ENCODE measurements at places on chromosomes 13 and 19.

DNA sequence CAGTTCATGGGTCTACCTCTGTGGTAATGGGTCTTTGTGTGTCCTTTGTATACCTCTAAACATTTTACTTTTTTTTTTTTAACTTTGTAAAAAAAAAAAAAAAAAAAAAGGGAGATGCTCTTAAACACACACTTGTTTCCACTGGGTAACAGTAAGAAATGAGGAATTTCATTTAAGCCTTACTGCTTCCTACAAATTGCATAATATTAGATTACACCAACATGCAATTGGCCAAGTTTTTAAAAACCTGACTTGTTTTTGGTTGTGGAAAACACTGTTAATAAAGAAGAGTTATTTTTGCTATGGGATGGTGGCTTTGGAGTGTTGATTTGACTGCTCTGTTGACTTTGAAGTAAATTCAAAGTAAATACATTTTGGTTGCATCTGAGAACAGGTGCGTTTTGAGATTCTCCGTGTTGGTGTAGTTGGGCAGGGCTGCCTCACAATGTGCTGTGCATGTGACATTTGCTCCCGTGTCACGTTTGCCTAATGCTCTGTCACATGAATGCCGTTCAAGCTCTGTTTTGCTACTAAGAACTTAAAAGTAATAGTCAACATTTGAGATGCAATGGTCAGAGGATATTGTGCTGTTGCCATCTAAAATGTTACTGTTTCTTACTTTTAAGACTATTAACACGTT lies 202.4 kb downstream of the LMO7 start:
- DNase-seq = no peak

GRCh38 chr19:46813839-46814358 lies 25.5 kb upstream of the SLC1A5 start:
- DNase-seq = no peak

- no peak for DNase-seq
Observed at GRCh38 chr19:52785506-52785905, 1.1 kb downstream of the ZNF600 start.

DNA sequence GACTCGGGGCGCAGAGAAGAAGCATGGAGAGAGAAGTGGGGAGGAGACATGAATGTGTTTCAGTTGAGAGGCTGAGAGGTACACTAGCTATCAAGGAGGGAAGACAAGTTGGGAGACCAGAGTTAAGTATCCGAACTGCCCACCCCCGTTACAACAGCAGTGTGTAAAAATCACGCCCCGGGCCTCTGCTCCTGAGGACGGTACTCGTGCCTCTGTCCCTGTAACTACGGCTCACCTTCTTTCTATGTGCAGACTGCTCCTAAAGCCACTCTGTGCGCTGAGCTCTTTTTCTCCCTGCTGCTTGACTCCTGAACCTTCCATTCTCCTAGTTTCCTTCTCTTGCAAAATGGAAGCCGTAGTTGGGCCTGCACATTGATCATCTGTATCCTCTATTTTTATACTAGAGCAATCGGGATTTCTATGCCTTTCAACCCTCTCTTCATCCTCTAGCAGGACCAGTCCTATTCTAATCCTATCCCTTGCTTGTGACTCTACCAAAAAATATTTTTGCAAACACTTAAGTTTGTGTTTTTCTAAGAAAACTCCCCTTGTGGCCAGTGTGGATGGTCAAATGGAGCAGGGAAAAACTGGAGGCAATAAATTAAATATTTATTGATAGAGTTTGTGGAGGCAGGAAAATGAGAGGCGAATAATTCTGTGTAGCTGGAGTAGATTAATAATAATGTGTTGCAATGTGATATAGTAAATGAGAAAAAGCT lies 569 bp downstream of the POLR1D start:
- DNase-seq = no peak

- no peak for DNase-seq
Observed at GRCh38 chr19:33482476-33482875, 39.1 kb downstream of the PEPD start.

- no peak for DNase-seq
Observed at GRCh38 chr13:93805736-93806135, 579.1 kb downstream of the GPC6 start.

GRCh38 chr13:41065078-41065477 lies 3.8 kb downstream of the WBP4 start:
- peak; percentile 75 for DNase-seq

DNA sequence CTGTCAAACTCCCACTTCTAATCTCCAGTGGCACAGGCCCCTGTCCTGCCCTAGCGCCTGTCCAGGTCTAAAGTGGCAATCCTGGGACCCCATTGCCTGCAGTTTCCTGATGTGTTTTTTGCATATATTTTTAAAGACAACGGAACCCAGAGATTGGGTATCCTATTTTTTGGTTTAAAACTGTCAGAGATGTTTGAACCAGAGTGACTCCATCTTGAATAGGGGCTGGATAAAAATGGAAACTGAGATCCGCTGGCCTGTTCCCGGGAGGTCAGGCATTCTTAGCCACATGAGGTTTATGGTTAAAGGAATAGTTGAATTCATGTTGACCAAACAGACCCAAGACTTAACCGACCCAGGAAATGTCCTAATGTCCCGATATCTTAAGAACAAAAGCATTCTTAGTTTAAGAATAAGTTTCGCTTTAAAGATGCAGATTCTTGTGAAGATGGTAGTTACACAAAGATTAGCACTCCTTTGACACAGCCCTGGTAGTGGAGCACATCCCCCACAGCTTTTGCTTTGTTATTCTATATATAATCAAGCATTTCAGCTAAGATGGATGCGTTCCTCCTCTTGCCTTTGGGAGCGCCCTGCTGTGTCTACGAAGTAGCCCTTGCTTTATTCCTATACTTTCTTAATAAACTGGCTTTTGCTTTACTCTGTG lies 332.1 kb downstream of the UQCRFS1 start:
- no peak for DNase-seq

DNA sequence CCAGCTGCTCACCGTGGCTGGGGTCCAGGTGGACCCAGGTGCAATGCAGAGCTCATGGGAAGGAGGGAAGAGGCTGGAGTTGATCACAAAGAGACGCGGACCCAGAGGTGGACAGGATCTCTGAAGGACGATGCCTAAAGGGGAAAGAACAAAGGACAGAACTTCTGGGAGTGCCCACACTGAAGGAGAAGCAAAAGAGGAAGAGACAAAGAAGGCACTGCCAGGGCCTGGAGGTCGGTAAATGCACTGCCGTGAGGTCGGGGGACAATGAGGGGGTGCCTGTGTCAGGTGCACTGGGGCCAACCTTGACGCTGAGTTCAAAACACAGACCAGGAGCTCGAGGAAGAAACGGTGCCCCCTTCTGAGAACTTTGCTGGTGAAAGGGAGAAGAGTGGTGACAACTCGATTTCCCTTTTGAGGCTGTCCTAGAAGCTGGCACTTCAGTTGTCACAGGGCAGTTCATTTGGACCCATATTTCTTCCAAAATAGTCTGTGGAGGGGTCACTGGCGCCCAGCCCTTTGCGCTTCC lies 55.6 kb downstream of the GJA3 start:
- no peak for DNase-seq

DNA sequence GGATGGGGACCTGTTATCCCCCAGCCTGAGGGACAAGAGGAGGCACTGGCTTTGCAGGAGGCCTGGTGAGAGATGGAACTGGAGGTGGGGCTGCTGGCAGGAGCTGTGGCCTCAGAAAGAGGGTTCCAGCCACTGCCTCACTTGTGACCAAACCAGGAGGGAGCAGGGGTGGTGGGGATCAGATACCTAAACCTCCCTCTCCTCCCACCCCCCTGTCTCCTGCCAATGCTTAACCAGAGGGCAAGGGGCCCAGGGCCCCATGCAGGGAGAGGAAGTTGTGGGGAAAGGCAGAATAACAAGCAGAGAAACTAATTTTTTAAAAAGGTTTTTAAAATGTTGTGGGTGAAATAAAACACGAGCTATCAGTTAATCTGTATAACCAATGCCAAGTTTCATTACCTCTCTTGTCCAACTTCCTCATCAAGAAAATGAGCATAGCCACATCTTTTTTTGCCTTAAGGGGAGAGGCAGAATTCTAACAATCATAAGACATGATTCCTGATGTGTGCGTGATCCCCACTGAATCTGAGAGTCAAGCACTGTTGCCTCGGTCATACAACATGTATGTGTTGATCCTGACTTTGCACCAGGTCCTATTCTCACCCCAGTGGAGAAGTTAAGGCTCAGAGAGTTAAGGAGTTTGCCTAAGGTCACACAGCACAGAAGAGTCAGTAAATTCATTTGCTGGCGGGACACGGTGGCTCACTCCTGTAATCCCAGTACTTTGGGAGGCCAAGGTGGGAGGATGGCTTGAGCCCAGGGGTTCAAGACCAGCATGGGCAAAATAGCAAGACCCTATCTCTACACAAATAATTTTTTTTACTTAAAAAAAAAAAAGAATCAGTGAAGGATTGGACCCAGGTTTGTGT lies 12.9 kb downstream of the FXYD5 start:
- DNase-seq = no peak

- no peak for DNase-seq
Observed at GRCh38 chr19:2055931-2056836, 5.1 kb upstream of the MKNK2 start.

GRCh38 chr19:27774827-27775226 lies 1438.1 kb downstream of the UQCRFS1 start:
- no peak for DNase-seq

DNA sequence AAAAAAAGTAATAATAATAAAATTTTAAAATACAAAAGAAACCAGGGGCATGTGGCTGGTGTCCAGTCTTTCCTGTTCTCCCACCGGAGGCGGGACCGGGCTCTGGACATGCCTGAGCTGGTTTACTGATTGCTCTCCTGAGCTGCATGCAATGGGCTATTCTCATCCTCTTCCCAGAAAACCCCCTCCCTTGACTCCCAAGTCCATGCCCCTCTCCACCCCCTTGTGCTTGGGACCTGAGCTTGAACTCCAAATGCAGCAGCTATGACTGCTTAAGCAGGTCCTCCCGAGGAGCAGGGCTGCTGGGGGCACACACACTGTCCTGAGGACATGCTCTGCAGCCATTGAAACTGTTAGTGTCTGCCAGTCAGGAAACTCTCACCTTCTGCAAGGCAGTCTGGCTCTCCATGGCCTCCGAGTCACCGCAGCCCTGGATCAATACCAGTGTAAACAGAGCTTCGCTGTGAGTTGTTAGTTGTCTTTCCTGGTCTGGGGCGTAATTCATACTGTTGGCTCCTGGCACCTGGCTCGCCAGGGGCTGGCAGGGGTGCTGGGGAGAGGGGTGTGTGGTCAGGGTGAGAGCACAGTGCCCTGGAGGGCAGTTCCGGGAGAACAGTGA lies 41.6 kb upstream of the CHST8 start:
- no peak for DNase-seq

DNA sequence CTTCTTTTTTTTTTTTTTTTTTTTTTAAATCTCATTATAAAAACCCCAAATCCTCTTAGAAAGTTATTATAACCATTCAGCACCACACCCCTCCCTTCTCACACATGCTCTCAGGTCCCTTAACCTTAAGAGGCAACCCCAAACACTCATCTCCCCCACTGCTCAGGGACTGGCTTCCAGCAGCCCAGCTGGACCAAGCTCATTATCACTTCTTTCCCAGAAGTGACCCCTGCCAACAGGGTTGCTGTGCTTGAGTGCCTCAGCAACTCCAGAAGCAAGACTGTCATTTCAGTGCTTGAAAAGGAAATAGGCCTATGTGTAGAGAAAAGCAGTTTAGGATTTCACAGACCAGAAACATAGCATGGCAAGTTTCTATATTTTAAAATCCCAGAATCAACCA lies 84.3 kb downstream of the SLAIN1 start:
- DNase-seq = no peak

- no peak for DNase-seq
Observed at GRCh38 chr19:52034051-52034728, 6.0 kb upstream of the ZNF614 start.

- DNase-seq = no peak
Observed at GRCh38 chr19:17105556-17105955, 30.0 kb downstream of the MYO9B start.

DNA sequence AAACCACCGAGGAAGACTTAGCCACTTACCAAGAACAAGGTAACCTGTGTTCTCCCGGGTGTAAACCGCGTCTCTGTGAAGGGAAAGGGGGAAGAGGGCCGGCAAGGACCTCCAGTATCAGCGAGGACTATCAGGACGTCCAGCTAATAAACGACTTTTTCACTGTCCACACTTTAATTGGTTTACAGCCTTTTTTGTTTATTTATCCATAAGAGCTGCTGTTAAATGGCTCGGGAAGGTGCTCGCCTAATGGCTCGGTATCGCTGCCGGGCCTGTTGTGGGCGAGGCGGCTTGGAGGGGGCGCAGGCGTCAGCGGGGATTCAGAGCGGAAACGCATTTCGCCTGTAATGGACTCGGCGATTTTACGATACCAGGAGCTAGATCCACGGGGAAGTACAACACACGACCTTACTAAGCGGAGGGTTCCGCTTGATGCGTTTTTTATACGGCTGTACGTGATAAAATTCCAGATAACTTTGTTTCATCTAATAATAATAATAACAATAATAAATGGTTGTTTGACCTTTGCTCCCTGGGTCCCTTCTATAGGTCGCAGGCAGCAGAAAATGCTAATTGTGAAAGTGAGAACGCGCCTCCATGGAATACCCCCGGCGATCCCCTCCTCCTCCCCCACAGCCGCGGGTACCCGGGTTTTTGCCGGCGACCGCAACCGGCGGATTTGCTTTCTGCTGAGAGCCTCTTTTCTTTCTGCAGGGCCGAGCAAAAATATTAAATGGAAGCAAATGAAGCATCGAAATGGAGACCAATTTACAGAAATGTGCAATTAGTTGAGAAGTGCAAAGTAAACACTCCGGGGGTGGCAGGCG lies 2.5 kb upstream of the PDX1 start:
- no peak for DNase-seq

DNA sequence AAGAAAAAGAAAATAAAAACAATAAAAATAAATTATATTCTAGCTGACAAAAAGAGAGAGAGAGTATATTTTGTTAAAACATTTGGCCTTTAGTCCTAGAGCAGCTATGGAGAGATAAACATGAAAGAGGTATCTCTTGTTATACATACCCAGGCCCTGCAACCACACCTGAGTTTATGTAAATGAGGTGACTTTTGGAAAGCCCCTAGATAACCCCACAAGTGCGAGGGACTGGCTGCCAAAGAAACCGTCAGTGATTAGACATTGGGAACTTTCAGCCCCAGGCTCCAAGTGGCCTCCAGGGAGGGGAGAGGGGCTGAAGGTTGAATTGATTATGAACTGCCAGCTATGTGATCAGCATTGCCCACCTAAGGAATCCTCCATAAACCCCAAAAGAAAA lies 2.1 kb upstream of the NLRP7 start:
- DNase-seq = no peak

- peak; percentile 63 for DNase-seq
Observed at GRCh38 chr19:56477429-56478338, 539 bp upstream of the ZNF667 start.

DNA sequence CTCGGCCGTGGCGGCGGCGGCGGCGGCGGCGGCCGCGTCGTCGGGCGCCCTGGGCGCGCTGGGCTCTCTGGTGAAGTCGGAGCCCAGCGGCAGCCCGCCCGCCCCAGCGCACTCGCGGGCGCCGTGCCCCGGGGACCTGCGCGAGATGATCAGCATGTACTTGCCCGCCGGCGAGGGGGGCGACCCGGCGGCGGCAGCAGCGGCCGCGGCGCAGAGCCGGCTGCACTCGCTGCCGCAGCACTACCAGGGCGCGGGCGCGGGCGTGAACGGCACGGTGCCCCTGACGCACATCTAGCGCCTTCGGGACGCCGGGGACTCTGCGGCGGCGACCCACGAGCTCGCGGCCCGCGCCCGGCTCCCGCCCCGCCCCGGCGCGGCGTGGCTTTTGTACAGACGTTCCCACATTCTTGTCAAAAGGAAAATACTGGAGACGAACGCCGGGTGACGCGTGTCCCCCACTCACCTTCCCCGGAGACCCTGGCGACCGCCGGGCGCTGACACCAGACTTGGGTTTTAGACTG lies 1.7 kb downstream of the SOX1 start:
- DNase-seq = no peak

GRCh38 chr19:17530586-17530985 lies 19.1 kb downstream of the PGLS start:
- DNase-seq = no peak

All from BJ (cell line).